ENCODE measurements at places on chromosomes 6 and 20.

DNA sequence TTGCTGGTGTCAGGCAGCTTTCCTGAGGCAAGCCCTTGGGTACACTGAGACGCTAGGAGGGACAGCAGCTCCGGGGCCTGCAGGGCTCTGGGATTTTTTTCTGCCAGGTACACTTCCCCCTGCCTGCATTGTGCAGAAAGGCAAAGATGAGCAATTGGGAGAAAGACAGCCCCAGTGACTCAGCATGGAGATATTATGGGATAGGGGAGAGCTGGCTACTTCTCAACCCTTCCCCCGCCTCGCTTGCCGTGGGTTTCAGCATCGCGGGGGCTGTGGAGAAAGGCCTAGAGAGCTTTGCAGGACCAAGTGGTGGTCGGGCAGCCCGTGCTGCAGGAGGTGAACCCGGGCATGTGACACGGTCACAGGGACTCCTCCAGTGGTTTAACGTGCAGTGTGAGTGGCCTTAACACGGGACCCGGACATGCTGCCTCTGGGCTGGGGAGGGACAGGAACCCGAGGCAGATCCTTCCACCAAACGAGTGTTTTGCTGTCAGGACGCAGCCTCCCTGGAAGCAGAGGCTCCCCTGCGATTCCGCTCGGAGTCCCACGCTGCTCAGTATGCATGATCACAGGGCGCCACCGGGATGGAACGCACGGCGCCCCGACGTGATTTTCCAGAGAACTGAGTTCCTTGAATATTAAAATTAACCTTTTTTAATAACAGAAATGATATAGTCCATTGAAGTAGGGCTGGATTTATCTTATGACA is 139.9 kb downstream of the CDH4 start:
- DNase-seq: peak; percentile 51

DNA sequence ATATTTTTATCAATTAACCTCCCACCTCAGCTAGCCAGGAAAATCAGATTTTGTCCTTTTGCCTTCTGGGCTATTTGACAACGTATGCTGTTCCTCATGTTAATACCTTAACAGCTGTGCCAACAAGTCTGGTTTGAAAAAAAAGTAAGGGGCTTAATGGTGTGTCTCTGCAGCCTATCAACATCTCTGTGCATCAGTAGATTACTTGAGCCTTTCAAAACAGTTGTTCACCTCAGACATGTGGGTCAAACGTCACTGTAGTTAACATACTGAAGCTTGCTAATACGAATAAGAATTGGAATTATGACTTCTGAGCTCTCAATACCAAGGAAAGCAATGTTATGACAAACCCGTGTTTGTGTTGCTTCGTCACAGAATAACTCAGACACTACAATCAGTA is 23.0 kb downstream of the CEP57L1 start:
- no peak for DNase-seq

DNA sequence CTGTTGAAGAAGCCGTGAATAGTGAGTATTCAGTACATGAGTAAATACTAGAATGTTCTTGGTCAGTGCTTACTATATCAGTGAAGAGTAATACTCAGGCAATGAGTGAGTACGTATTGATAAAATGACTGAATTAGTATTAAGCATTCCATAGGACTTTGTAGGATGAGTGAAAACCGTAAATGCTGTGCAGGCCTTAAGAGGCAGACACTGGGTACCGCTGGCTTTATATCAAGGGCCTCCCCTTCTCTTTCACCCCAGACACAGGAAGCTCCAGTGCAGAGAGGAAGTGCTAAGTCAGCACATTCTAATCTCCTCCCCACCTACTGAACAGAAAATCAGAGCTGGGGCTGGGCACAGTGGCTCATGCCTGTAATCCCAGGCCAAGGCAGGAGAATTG is 24.2 kb downstream of the POFUT1 start:
- peak; percentile 53 for DNase-seq

DNA sequence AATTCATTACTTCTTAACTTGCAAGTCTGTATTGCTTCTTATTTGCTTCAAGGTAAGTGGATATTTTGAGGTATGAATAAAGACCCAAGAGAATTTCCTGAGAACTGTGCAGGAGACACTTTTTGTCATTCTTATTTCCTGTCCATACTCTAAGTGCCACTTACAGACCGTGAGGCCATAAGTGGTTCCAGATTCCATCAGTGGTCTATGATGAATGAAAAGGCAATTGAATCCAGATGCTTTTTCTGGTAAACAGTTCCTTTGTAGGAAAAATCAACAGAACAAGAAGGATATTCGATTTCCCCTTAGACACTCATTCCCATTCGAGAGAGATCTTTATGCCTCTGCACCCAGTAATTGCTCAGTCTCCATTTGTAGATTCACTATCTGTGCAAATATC is 58.3 kb upstream of the PDE10A start:
- peak; percentile 29 for DNase-seq

- no peak for DNase-seq
These were observed 535.3 kb upstream of the HS3ST5 start for GRCh38 chr6:114878091-114878490.

DNA sequence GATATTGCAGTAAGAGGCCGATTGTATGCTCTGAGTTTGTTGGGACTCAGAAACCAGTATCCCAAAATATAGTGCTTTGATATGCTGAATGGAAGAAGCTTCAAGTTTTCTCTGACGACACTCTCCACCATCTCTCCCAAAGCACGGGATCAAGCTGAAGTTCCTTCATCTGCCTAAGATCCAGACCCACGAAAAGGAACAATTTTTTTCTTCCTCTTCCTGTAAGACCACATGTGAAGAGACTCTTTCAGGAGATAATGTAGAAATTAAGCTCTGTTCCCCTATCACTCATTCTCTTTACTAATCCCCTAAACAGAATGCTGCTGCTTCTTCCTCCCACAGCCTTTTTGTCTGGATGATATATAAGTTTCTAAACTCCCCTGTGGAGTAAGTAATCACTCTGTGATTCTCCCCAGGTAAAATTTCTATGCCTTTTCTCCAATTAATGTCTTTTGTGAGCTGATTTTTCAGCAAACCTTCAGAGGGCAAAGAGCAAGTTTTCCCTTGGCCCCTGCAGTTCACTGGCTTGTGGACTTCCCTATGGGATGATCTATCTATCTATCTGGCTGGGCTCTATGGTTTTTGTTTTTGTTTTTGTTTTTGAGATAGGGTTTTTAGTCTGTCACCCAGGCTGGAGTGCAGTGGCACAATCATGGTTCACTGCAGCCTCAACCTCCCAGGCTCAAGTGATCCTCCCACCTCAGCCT is 13.5 kb upstream of the PNRC1 start:
- no peak for DNase-seq

DNA sequence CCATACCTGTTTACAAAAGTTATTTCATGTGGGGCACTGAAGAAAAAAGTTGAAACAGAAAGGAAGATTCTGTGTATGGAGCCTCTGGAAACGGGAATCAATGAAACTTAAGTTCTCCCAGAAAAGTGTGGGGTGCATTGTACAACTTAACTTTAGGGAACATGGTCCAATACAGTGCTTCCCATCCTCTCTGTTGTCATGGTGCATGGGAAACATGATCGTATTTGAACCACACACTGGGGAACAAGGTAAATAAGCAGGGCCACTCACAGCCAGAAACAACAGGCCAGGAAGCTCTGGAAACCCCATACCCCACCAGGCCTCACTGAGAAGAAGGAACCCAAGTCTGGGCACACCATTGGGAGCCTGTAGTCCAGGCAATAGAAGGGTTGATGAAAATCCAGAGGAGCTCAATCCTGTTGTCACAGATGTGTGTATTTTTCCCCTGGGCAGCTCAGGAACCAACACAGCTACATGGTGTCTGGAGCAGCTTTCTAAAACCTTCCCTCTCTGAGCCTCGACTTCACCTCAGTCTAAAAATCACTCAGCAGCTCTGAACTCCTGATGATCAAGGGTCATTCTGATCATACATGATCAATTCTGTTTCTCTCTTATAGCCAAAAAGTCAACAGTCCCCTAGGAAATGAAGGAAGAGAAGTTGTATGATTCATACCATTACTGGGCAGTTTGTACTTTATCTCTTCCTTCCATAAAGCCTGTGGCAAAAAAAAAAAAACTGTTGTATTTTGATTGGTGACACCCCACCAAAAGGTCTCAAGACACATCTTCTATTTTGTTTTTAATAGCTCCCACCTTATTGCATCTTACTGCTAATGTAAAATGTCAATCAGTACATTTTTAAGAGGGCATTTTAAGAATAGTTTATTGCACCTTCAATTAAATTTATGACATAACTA is 198.5 kb upstream of the TAB2 start:
- no peak for DNase-seq

GRCh38 chr6:163288915-163289314 is 125.6 kb upstream of the QKI start:
- no peak for DNase-seq

- no peak for DNase-seq
These were observed at the start of gene STK35 for GRCh38 chr20:2101057-2101864. STK35 (plus strand) TSS chr20:2101827; CDS start chr20:2101882, 55 bp downstream.

DNA sequence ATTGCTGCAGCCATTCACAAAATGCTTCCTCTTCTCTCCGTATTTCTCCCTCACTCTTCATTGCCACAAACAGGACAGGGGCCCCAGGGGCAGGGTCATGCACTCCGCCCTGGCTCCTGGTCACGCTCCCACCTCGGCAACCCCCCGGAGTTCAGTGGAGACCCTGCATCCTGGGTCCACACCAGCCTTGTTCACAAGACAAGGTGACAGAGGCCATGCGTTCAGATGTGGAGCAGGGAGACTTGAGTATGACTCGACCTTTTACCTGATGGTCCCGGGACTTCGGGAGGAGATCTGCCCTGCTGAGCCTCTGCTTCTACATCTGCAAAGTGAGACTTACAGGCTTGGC is 49.4 kb downstream of the ANKRD60 start:
- no peak for DNase-seq

DNA sequence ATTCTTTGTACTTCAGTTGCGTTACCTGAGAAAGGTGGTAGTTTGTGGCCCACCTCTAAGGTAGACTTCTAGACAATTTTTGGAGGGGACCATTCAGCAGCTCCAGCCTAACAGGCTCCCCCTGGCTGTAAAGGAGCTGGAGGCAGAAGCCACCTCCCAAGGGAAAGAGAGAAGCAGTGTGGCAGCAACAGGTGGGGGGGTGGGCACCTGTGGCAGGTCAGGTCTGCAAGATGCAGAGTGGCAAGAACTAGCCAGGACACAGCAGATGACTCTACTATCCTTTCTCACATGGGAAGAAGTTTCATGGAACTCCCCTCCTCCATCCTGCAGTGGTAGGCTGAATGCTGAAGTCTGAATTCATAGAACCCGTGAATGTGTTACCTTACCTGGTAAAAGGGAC is 148.3 kb upstream of the DTNBP1 start:
- DNase-seq: no peak

DNA sequence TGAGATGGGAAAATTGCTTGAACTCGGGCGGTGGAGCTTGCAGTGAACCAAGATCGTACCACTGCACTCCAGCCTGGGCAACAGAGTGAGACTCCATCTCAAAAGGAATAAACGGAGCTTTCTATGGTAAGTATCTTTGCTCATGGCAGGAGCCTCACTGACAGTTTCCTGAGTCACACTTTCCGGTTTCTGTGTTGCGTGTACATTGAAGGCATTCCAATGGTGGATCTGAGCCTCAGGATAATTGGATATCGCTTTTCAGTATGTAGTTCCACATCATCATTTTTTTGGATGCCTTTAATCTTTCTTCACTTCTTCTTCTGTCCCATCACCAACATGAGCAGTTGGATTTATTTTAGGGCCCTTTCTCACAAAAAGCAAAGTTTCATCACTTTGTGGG is 28.6 kb upstream of the GTSF1L start:
- DNase-seq: peak; percentile 89

DNA sequence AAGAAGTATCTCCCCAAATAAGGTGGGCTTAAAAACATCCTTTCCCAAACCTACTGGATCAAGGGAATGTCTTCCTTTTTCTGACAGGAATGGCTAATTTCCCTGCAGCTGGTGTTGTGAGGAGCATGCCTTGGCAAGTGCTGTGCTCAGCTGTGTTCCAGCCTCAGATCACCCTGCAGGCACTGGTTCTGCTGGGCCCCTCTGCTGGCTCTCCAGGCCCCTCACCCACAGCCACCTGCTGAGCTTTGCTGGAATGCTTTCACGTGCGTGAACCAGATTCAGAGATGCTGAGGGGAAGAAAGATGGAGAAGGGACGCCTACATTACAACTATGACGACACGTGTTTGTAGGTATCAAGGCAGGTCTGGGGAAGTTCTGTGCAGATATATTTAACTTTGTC is 71.3 kb upstream of the FOXC1 start:
- no peak for DNase-seq

- DNase-seq: no peak
These were observed 90.4 kb upstream of the HIVEP1 start for GRCh38 chr6:11921751-11922150.

DNA sequence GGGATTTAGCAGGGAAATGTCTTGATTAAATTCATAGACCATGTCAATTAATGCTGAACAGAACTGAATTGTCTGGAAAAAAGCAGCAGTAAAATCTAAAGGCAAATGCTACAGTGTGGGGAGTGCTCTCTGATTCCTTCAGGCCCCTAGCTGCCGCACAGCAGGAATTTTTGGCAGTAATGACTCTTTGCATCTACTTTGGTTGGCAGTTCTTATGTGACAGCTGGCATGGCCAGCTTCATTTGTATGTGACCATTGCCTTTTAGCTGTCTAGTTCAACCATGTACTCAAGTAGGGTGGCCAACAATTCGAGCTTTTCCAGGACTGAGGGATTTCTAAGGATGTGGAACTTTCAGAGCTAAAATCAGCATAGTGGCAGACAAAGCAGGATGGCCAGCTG is 499.1 kb upstream of the MAN1A1 start:
- no peak for DNase-seq

- no peak for DNase-seq
These were observed 140.7 kb downstream of the FUT9 start for GRCh38 chr6:96156425-96156824.

DNA sequence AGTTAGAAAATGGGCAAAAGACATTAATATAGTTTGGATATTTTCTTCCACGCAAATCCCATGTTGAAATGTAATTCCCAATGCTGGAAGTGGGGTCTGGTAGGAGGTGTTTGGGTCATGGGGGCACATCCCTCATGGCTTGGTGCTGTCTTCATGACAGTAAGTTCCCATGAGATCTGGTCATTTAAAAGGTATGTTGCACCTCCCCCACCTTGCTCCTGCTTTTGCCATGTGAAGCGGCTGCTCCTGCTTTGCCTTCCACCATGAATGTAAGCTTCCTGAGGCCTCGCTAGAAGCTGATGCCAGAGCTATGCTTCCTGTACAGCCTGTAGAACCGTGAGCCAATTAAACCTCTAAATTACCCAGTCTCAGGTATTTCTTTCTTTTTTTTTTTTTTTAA is 16.3 kb upstream of the TMEM14A start:
- no peak for DNase-seq

GRCh38 chr6:28135393-28135792 is 6.3 kb upstream of the ZKSCAN8 start:
- no peak for DNase-seq

GRCh38 chr6:83974409-83975050 is 59.0 kb upstream of the MRAP2 start:
- DNase-seq: no peak

DNA sequence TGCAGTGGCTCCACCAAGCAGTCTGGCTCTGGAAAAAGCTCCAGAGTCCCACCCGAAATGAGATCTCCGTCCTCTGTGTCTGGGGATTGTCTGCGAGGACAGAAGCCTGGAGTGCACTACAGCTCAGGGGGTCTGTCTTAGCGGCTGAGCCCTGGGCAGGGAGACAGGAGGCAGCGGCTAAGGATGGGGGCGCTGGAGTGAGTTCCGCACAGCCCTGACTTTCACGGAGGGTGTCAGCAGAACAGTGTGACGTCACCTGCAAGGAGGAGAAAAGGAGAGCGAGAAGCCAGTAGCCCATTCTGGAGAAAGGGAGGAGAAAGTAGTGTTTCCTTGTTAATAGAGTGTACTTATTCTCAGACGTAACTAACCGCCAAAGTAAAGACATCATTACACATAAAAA is 97.6 kb downstream of the FAM50B start:
- DNase-seq: peak; percentile 44

GRCh38 chr6:54196905-54197304 is 85.7 kb downstream of the MLIP start:
- no peak for DNase-seq

All from fibroblast of skin of right biceps (primary cell).